Urinary bladder (tissue), 4 donors: ENCODE measurements at places on chromosomes 13 and 19.

DNA sequence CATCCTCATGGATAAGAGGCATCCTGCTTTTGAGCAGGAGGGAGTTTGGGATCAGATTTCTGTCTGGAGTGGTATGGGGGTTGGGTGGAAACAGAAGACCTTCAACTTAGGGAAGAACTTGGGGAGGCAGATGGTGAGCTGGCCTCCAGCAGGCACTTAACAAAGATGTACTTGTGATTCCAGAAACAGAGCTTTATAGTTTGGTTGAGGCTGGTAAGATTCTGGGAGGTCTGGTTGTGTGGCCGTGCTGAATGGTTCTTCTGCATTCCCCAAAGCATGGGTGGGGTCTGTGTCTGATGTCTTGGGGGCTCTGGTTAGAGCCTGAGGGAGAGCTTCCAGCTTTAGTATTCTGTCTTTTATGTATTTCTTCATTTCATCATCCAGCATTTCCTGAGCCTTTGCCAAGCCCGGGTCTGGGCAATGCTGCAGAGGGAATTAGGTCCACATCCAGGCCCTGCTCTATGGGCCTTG lies 4.8 kb downstream of the MEGF8 start:
- DNase-seq = no peak

GRCh38 chr13:34412817-34413375 lies 529.2 kb upstream of the NBEA start:
- no peak for DNase-seq

- DNase-seq = no peak
Observed at GRCh38 chr13:93789058-93789457, 562.5 kb downstream of the GPC6 start.

DNA sequence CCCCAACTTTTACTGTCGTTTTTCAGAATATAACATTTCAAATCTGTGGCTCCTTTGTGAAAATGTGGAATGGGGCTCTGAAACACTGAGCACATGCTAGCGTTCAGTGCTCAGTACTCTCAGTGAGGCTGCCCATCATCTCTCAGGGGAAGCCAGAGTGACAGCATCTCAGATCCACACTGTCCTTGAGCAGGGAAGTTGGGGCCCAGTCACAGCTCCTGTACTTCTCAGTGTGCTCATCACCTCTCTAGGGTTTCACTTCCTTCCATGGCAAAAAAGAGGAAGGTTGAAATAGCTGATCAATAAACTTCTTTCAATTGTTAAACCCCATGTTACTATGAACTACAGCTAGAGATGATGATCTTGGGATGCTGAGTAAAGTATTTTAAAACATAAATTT lies 565.9 kb upstream of the SPRY2 start:
- no peak for DNase-seq

GRCh38 chr13:51000571-51001260 lies 91.1 kb downstream of the RNASEH2B start:
- DNase-seq = peak; percentile 64

DNA sequence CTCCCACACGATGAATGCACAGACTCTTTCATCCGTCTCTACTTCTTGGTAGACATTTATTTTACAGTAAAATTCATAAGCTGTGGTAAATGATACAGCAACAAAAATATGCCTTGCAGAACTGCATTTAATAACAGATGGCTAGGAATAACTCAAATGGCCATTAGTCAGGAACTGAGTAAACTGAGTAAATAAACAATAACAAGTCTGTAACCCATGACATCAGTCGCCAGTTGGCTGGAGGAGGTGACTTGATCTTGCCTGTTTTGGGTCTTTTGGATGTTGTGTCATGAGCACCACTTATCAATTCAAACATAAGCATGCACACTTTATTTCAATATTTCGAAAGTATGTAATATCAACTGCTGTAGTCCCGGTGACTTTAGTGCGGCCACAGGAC lies 632.6 kb upstream of the ARGLU1 start:
- DNase-seq = no peak
